Esophagus squamous epithelium (tissue), 5 donors: ENCODE measurements at places on chromosomes 2 and 18. TPM values are rescaled to one million over a fixed set of nuclear protein-coding genes. Genes with fewer than 3 reads are reported as not detected.

DSC2 gene
- 393 TPM for total RNA-seq

DNA sequence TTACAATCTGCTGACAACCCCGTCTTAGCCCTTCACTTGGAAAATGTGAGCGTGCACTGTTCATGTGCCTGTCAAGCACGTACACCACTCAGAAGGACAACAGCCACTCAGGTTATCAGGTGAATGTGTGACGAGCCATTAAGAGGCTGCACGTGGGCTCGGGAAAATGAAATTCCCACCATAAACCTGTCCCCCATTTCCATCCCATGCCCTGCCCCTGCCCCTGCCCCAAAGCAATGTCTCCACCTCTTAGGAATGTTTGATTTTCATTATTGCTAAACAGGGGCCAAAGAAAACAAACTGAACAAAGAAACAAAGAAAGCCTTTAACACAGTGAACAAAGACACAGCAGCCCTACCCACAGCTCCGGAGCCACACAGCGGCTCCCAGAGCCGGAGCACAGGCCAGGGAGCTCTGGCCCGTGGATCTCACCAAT is 90.5 kb downstream of the TMEM18 start:
- DNase-seq = no peak

GRCh38 chr2:207048416-207048815 is 109.1 kb downstream of the CPO start:
- no peak for DNase-seq

METTL4 gene
- total RNA-seq = 5.0 TPM

DNA sequence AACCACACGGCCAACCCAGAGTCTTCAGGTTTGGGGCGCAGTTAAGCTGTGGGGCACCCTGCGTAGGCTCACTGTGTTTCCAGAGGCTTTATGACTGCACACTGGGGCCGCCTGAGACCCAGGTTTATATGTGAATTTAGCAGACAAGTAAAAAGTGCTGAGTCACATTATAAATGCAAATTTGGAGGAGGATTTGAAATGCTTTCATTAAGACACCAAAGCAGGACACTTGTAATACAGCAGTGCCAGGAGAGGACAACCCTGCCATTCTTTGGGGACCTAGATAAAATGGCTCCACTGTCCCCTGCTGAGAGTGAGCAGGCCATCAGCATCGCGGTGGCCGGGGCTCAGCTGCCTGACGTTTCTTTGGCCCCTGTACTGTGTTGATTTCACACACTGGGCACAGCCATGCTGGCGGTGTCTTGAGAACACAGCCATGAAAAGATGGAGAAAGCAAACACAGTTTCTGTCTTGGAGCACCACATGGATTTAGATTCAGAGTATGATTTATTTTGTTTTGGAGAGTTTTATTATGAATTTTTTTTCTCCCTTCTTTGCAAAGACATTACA is 10.2 kb downstream of the ACKR3 start:
- no peak for DNase-seq

GRCh38 chr2:221337957-221338685 is 234.0 kb downstream of the EPHA4 start:
- no peak for DNase-seq

- DNase-seq = no peak
Measured at GRCh38 chr2:135791418-135792190, 45.4 kb downstream of the LCT start.

MAPRE2 gene
- 5.9 TPM for total RNA-seq

LINC00305 gene
- total RNA-seq = not detected

DNA sequence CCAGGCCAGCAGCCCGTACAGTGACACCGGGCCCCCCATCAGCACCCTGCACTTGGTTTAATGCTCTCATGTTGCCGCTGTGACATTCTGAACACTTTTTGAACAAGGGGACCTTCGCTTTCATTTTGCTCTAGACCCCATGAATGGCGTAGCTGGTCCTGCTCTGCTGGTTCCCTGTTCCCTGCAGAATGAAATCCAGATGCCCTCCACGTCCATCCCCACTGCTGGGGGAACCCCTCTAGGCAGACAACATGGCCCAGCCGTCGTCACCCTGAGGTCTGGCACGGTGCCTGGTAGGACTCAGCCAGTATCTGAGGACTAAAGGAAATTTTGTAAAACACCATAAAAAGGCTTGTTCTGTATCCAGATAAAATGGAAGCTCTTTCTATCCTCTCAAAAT is 128.6 kb downstream of the KCTD1 start:
- DNase-seq = no peak

- DNase-seq = no peak
Measured at GRCh38 chr18:44198612-44199284, 481.9 kb upstream of the SETBP1 start.

GRCh38 chr2:235954888-235955480 is 213.2 kb downstream of the GBX2 start:
- DNase-seq = no peak

DNA sequence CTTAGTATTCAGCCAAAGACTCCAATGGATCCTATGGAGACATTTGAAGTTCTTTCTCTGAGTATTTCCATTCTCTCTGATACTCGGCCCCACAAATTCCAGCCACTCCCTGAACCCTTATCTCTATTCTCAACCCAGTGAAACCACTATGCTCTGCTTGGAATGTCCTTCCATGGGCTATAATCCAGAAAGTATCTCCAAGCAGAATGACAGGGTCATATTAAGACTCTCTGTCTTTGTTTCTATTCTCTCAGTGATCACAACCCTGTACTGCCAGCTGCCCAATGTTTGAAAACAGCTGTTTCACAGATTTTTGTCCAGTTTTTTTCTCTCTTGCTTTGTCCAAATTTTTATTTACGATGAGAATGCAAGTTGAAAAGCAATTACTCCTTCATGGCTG is 21.9 kb downstream of the CHMP3 start:
- no peak for DNase-seq

ANKRD29 gene
- 10.8 TPM for total RNA-seq

GLI2 gene
- 1.3 TPM for total RNA-seq

ADAM23 gene
- 10.1 TPM for total RNA-seq

GRCh38 chr2:127515383-127515915 is 10.8 kb downstream of the IWS1 start:
- no peak for DNase-seq

TGFA gene
- 51.8 TPM for total RNA-seq

CAPN13 gene
- total RNA-seq = 0.18 TPM

DNA sequence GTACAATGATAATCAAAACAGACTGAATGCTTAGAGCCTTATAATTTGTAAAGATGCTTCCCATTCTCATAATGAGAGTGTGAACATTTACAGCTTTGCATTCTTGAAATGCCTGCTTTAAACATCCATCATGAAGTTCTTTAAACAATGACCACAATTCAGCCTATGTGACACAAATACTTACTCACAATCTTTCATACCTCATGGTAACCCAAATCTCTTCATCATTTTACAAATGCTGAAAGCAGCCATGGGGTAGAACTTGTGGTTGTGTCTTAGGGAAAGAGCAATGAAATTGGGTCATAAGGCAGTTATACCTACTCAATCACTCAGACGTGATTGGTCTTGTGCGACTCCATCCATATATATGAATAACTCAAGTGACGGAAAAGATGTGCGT is 140.7 kb downstream of the RND3 start:
- DNase-seq = no peak

MYO7B gene
- not detected for total RNA-seq

HNMT gene
- 41.6 TPM for total RNA-seq

DNA sequence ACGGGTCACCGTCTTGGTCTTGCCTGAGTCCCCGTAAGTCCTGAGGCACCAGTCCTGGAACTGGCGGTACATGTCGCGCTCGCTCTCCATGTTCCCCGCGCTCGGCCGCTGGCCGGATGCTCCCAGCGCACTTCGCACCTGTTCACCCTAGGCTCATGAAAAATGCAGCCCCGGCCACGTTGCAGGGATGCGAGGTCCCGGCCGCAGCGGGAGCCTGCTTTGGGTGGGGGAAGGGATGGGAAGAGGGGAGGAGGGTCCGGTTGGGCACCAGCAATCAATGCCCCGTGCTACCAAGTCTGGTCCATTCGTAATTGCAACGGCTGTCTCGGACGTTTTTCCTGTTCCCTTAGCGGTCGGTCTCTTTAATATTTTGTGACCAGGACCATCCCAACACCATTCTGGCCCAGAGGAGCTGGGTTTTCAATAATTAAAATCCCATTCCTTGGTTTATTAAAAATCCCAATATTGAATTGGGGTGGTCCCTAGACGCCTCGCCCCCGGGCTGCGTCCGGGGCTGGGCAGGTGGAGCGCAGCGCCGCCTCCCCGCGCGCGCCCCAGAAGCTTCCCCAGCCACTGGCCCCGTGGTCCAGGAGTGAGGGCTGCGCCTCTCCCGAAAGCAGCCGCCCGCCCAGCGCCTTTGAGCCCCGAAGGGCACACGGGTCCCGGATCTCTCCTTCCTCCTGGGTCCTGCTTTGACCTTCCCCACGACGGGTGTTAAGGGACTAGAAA is 1.4 kb downstream of the NOL4 start:
- no peak for DNase-seq

DNA sequence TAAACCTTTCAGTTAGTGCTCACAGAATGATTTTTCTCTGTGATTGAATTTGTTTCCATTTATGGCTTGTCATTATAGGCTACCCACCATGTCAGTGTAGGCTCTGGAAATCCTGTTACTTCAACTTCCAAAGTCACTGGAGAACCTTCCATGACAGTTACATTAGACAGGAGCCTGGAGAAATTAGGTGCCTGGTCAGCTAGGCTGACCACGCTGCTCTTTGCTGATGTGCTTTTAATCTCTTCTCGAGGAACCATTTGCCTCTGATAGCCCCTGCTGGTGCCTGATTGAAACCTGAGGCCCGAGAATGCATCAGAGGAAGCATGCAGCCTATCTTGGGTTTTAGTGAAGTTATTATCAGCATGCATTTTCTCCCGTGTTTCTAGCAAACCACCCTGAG is 29.6 kb upstream of the TTN start:
- DNase-seq = no peak

MTCL1 gene
- 6.5 TPM for total RNA-seq

STK17B gene
- 32.2 TPM for total RNA-seq
